Fibroblast of skin of back (primary cell): ENCODE measurements at places on chromosomes 4 and X.

DNA sequence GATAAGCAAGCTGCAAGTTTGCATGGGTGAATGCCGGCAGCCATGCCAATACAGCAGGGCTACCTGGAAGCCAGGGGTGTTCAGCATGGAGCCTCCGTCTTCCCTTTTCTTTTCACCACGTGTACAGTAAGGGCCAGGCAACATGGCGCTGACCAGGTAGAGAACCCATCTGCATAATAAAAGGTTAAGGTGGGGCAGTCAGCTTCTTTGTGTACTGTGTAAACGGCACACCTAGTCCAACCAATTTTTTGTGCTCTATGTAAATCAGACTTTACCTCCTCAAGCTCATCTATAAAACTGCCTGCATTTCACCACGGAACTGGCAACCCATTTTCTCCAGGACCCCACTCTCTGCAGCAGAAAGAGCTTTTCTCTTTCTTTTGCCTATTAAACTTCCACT, 286.8 kb upstream of the VCX3A start:
- DNase-seq: no peak

- DNase-seq: peak; percentile 2
Observed at GRCh38 chrX:15973946-15974345, 119.3 kb upstream of the AP1S2 start.

DNA sequence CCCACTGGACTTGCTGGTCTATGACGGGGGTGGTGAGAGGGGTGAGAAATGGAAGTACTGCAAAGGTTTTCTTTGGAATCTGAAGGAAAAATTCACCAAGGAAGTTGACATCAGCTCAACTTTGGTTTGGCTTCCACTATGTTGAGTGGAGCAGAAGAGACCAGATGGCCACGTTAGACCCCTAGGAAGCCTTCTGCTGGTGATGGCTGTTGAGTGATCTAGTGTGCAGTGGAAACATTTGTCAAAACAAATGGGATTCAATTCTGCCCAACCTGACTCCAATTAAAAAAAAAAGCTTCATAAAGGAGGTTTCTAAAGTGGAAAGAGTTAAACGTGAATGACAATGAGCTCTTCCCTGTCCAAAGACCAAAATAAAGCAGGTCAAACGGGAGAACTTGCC, 25.7 kb downstream of the SEL1L3 start:
- no peak for DNase-seq

GRCh38 chr4:130288576-130288975, 1192.6 kb downstream of the C4orf33 start:
- DNase-seq: no peak

- DNase-seq: peak; percentile 91
Observed at GRCh38 chr4:11724731-11725130, 296.0 kb upstream of the HS3ST1 start.

DNA sequence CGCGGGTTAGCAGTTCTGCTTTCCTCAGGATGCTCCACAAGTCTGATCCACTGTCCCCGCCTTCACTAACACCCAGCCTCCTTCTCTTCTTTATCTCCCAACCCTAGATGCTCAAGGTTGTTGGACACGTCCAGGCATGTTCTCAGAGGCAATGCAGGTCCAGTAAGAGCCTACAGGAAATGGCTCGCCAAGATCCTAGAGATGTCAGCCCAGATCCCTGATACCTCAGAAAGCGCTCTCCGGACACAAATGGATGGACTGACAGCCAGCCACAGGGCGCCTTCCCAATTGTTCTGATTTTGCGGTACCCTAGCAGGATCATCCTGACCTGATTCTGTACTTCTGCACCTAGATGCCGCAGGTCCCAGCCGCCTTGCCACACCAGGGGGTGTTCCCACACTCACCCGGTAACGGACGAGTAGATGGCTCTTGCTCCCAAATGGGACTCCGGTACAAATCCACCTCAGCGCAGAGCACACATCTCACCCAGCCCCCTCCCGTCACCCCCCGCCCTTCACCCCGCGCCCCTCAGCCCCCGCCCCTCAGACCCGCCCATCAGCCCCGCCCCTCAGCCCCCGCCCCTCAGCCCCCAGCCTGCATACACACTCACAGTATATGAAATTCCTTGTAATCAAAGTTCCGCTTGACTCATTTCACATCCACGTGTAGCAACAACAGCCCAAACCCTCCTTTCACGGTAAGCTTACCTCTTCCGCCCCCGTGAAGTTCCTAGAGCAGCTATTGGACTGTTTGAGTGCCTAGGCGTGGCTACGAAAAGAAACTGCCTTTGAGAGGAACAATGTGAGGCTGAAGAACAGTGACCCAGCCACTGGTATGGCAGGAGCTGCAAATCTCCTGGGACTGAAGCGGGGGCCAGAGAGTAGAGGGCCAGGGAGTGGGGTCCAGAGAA, at the start of gene EDA2R:
TSS of gene EDA2R (minus strand) at position 488 of the 910 bp plus-strand sequence. CDS start 23,058 bp downstream, outside the sequence.
- peak; percentile 88 for DNase-seq
